Fibroblast of skin of left biceps (primary cell): ENCODE measurements at places on chromosomes 16 and 17.

- DNase-seq: peak; percentile 32
Measured at GRCh38 chr17:47935961-47936360, 5.4 kb upstream of the PNPO start.

- no peak for DNase-seq
Measured at GRCh38 chr16:84502581-84502980, 1.9 kb downstream of the MEAK7 start.

DNA sequence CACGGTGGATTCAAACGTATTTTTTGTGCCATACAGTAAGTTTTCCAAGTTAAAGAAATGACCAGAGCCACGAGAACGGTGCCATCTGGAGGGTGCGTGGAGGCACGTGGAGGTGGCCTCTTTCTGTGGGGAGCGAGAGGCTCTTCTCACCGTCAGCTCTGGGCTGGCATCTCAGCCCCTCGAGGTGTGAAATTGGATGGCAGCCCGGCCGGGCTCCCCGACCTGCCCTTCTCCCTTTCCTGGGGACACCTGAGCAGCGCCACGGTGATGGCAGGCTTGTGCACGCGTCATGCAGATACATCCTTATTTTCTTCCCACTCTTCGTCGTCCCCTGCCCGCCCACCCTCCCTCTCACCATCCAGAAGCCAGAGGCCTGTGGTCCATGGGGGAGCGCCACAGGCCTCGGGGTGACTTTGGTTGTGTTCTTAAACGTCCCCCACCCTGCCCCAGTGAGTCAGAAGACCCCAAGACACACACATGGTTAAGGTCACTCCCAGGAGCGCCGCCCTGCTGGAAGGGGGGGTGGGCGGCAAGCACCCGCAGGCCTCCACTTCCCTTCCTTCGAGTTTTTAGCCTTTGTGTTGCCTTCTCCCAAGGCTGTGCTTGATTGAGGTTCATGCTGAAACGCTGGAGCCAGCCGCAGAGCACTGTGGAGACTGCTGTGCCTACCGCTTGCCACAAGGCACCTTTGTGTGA is 109.4 kb downstream of the BANP start:
- no peak for DNase-seq

DNA sequence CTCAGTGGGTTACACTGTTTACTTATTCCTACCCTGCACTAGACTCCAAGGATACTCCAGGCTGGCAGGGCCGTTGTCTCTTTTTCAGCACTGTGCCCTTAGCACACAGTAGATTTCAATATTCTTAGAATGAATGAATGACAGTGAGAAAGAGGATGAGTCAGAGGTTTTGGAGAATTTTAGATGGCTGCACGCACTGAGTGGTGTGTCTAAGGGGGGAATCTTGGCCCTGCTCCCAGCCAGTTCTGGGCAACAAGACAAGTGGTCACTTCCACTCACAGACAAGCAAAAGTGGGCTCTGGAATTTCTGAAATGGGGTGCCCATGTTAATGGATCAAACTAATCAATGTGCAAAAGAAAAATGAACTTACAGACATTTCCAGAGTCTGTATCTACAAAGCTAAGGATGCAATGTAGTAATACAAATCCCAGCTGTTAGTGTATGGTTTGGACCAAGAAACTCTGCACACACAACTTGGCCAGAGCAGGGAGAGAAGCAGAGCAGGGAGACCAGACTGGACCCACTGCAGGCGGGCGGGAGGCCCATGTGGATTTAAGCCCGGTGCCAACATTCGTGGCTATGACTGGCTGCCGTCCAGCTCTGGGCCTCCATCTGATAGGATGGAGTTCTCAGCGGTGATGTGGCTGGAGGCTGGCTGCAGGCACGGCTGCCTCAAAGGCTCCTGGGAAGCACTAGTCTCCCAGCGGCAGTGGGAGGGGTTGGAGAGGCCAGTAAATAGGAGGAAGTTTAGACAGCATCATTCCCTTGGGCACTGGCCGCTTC is 95.6 kb upstream of the CDYL2 start:
- DNase-seq: peak; percentile 48

DNA sequence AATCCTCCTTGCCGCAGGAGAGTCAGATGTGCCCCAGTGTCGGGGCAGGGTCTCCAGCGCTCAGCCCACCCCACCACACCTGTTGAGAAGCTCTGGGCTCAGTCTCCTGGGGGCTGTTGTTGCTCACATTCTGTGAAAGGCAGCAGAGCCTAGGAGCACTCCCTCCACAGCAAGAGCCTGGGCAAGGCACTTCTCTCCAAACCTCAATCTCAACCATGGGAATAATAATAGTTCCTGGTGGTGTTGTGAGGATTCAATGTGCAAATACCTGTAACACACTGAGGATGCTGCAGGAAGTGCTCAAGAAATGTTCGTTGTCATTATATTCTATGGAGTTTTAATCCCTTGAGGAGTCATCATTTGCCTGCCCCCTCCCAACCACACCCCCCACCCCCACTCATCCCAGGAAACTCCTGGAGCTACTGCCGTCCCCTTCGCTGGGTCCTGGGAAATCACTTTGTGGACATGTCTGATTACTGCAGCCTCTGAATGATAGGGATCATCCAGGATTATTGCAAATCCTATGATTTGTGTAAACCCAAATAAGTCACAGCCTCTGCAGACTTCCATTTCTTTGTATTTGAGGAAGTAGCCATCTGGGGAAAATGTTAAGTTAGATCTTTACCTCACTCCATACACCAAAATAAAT is 61.5 kb downstream of the CCT6B start:
- no peak for DNase-seq

DNA sequence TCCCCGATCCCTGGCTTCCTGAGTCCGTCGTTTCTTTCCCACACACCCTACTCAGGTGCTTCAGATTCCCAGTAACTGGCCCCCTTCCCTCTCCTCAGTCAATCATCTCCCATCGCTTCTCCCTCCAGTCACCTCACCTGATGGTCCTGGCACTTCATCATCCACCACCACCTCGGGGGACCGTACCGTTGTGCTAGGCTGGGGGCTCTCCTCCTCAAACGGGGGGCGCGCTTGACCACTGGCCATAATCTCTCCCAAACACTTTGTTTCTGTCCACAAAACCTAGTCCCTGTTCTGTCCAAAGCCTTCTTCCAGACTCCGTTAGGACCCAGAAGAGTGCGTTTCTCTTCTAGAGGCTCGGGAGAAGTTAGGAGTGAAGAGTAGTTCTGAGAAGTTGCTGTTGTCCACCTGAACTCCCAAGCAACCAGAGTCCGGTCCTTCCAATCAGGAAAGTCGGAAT is at the start of gene SPDYE4:
Gene SPDYE4 (minus strand): TSS at position 410 of the 460 bp plus-strand sequence. CDS start 164 bp downstream, at position 246.
- DNase-seq: no peak

DNA sequence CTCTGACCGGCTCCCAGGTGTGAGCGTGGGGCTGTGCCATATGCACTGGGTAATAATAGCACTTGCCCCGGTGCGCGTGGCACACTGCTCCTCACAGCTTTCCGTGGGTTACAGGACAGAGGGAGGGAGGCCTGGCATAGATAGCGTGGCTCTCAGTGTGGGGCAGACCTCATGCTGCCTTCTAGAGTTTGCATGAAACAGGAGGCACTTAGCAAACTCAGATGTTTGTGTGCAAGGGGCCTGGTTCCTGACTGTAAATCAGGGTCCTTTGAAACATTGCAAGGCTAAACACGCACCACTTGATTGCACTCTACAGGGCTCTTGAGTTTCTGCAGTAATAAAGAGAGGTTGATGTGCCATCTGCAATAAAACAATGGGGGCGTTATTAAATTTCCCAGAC is 101.7 kb downstream of the RPTOR start:
- DNase-seq: no peak

DNA sequence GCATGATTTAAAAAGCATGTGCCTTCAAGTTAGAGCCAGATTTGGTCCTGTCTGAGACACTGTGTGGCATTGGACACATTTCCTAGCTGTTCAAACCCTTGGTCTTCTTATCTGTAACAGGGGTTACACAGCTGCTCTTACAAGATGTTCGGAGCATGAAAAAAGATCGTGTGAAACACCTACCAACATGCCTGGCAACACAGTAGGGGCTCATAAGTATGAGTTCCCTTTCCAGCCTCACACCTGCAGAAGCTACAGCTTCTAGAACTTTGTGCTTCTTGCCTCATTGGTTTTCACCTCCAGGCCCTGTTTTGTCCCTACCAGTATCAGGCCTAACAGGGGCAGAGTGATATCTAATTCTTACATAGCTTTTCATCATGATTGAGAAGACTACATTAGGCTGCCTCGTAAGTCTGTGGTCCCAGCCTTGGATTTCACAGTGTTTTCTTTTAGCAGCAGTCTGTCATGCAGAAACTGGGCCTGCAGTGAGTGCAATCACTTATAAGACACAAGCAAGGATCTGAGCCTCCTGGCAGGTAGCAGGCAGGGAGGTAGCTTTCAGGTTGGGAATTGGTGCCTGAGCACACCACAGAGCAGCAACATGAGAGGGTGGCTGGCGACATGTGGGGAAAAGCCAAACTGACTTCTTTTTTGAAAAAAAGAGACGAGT is 78.8 kb downstream of the CCDC182 start:
- no peak for DNase-seq

- DNase-seq: peak; percentile 80
Measured at GRCh38 chr17:1487939-1488825, 4.3 kb downstream of the MYO1C start.

DNA sequence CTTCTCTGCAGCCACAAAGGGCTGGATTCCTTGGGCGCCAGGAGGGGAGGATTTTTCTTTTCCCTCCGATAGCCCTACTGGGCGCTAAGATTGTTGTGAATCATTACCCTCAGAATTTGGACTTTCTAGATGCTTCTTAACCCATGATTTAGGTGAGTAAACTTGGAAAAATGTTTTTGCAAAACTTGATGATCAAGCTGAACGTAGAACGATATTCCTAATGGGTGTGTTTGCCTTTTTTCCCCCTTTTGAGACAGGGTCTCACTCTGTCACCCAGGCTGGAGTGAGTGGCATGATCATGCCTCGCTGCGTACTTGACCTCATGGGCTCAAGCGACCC is 43.8 kb downstream of the PGS1 start:
- no peak for DNase-seq

DNA sequence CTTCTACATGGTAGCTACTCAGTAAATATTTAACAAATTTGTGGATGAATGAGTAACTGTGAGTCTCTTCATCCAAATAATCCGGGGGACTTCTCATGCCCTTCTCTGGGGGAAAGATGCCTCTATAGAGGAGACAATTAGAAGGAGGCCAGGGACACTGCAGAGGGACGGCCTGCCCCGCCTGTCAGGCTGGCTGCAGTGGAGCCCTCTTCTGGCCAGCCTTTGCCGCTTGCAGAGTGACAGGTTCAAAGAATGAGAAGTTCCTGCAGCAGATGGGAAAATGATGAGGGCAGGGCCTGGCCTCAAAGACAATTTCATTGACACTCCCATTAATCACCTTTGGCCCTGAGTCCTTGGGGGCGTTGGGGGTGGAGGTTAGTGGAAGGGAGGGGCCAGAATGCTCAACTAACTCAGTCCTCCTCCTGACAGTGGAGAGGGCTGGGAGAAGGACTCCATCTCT is 339.0 kb downstream of the MAF start:
- DNase-seq: no peak

GRCh38 chr17:8366231-8366630 is 10.3 kb downstream of the KRABD2 start:
- DNase-seq: no peak

GRCh38 chr17:48569674-48570324 is 8.4 kb downstream of the HOXB4 start:
- no peak for DNase-seq

- no peak for DNase-seq
Measured at GRCh38 chr17:18224387-18225120, 881 bp upstream of the LLGL1 start.

DNA sequence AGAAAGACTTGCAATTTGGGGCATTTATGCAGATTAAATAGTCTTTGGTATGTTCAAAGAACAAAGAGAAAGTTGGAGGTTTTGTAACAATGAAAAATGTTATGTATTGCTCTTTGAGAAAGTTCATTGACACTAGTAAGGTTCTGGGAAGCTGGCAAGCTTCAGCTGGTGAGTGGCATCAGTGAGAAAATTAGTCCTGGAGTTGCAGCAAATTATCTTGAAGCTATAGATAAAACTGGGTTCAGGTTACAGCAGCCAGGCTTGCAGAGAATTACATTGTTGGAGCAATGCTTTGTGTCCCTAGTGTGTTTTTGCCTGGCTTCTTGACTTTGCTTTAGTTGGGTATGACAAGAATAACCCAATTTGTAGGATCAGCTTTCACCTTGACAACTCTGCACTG is 221.2 kb downstream of the CDH13 start:
- no peak for DNase-seq

GRCh38 chr17:82679586-82680465 is 18.7 kb downstream of the RAB40B start:
- no peak for DNase-seq

DNA sequence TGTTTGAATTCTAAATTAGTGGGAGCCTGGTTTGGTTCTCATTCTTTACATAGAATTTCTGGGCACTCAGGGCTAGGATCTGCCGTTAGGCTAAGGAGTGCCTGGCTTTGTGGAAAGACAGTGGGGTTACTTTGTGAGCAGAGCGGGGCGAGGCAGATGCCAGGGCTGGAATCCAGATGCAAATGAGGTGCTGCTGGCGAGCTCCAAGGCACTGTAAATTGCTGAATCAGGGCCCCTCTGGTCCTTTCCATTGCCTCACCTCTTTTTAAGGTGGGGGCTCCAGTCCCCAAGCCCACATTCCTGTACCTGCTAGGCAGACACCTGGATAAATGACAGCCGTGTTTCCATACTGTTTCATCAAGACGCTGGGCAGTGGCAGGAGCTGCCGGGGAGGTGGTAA is 33.8 kb downstream of the PIPOX start:
- no peak for DNase-seq

DNA sequence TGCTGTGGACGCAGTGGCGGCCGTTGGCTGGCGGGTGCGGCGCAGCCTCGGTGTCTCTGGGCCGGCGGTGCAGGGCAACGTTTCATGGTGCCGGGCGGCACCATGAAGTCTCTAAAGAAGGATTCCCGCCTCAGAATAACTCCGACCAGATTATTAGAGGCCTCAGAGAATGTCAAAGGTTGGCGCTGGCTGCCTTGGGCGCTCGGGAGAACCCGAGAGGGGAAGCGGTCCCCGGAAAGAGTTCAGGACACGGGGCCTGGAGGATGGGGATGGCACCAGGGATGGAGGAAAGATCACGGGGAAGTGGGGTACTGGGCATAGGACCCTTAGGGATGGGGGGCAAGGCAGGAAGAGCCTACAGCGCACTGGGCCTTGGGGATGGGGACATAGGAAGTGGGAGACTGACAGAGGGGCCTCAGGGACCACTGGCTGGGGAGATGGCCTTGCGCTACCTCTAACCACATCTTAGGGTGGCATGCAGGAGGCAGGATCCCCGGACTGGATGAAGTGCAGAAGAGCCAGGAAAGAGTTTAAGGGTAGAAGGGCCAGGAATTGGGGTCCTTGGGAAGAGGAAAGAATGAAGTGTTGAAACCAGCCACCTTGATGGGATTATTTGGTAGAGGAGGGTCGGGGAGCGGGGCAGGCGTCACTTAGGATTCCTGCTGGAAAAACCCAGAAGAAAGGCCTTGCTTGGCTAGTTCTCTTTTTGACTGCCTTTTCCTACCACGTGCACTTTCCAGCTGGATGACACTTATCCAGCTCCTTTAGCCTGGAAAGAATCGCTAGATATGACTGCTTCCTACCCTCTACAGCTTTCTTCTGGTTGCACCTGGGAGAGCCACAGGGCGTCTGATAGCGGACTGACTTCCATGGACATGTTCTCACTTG is 578 bp downstream of the MYCBPAP start:
- no peak for DNase-seq
